ENCODE measurements at places on chromosomes 3 and 15. TPM values are rescaled to one million over a fixed set of nuclear protein-coding genes. Genes with fewer than 3 reads are reported as not detected.

- DNase-seq: no peak
Observed at GRCh38 chr15:95610945-95611344, 719.6 kb upstream of the NR2F2 start.

The UTS2B gene
- 1.1 TPM for total RNA-seq

- no peak for DNase-seq
Observed at GRCh38 chr15:79352206-79352605, 41.3 kb downstream of the TMED3 start.

The SNX22 gene
- 1.9 TPM for total RNA-seq

The FILIP1L gene
- 88.9 TPM for total RNA-seq

- DNase-seq: no peak
Observed at GRCh38 chr3:118272991-118273390, 761.7 kb downstream of the IGSF11 start.

The TRPM1 gene
- not detected for total RNA-seq

DNA sequence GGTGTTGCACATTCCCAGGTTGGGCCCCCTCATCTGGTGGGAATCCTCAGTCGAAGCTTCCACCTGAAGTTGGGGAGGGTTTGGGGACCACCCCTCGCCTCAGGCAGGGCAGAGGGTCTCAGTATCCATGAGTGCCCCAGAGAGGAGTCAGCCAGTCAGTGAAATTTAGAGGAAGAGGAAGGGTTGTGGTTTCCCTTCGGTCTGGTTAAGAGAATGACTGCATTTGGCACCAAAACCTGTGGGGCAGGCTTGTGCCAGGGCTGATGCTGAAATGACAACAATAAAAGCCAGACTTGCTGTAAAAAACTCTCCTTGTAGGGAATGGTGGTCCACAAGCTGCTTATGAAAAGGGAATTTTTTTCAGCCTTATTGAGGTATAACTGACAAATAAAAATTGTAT, 22.6 kb downstream of the LMCD1 start:
- DNase-seq: no peak

GRCh38 chr3:144875211-144875610, 903.6 kb downstream of the DIPK2A start:
- no peak for DNase-seq

- no peak for DNase-seq
Observed at GRCh38 chr3:158789592-158789991, 12.3 kb upstream of the MFSD1 start.

The MEX3B gene
- total RNA-seq: 2.9 TPM

DNA sequence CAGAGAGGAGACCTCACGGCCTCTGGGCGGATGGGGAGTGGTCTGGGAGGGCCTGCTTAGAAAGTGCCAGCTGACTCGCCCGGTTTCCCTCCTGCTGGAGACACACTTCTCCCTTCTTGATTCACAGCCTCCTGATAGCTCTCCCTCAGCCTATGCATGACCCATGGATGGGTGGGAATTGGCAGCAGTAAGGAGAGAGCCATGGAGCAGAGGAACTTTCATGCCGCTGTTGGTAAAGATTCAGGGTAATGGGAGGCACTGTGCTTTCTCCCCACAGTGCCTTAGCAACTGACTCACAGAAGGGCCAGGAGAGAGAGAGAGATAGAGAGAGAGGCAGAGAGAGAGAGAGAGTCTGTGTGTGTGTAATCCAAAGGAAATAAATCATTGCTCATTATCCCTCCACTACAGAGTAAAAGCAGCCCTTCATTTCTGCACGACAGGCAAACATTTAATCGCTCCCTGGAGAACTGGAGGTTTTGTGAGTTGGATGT, 82.8 kb downstream of the SEMA5B start:
- no peak for DNase-seq

DNA sequence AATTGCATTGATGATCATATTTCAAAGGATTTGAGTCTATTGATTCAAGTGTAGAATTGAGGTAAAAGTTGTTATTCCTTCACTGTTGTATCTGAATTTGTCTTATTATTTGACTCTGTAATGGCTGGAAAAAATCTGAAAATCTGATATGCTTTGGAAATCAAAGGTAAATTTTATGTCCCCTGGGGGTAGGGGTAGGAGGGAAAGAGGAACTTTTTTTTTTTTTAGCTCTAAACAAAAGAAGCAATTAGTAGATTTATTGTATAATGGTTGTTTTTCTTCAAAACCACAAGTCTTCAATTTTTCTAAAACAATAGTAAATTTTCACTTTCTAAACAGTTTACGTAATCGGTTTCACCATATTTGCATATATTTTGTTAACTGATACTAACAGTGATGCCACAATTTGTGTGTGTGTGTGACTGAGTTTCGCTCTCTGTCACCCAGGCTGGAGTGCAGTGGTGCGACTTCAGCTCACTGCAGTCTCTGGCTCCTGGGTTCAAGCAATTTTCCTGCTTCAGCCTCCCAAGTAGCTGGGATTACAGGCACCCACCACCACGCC, 91.7 kb upstream of the GOLGA6L4 start:
- DNase-seq: no peak

The SPINK8 gene
- not detected for total RNA-seq

GRCh38 chr15:82774496-82774895, 31.4 kb downstream of the FSD2 start:
- DNase-seq: no peak

The TMIE gene
- 0.69 TPM for total RNA-seq

- DNase-seq: no peak
Observed at GRCh38 chr3:133851266-133851906, 44.3 kb downstream of the RAB6B start.

GRCh38 chr3:63450023-63450422, 171.9 kb downstream of the SYNPR start:
- no peak for DNase-seq

DNA sequence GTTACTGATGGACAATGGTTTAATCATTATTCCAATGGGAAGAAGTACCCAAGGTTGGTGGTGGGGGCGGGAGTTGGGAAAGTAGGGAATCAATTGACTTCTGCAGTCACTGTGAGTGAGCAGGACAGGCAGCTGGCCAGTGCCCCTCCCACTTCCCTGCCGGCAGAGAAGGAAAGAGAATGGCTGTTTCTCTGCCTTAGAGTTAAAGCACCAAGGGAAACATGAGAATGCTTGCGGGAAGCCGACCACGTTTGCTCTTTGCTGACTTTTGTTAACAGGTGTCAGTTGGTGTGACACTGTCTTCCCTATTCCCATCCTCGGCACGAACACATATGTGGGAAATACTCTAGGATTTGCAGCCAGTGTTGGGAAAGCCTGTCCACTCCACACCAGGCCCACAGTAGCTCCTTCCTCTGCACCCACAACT, 33.5 kb upstream of the MFSD1 start:
- peak; percentile 77 for DNase-seq

The ERC2 gene
- 3.8 TPM for total RNA-seq

DNA sequence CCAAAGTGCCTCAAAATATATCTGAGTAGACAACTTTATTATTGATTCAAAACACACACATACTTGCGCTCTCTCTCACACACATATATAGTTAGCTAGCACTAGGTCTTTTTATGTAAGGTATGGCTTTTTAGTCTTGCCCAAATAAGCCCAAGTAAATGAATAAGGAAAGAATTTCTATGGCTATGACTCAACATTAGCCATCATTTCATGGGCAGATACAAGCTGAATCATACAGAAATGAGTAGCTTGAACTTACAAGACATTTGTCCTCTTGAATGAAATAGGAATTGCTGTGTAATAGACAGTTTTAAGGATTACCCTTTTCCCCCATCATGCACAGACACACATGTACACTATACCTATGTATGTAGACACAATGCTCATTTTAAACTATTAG, 4.9 kb downstream of the CADPS start:
- DNase-seq: no peak

The TTBK2 gene
- total RNA-seq: 25.5 TPM

- DNase-seq: no peak
Observed at GRCh38 chr15:82699726-82700125, 9.9 kb downstream of the AP3B2 start.

- no peak for DNase-seq
Observed at GRCh38 chr15:66948294-66948693, 117.1 kb upstream of the SMAD3 start.

GRCh38 chr3:152385761-152386160, 117.0 kb downstream of the MBNL1 start:
- no peak for DNase-seq

DNA sequence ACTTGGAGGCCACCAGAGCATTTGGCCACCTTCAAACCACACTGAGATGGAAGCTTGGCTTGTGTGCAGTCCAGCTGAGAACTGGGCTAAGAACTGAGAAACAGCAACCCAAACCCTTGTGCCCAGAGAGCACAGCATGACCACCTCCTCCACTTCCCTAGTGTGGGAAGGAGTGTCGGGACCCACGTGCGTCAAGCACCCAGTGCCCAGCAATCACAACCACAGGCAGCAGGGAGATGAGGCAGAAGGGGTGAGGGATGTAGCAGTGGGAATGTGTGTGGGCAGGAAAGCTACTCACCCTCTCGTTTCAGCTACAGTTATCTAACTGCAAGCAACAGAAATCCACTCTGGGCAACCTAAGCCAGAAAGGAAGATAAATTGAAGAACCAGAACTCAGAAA, 25.0 kb upstream of the RFTN1 start:
- no peak for DNase-seq

DNA sequence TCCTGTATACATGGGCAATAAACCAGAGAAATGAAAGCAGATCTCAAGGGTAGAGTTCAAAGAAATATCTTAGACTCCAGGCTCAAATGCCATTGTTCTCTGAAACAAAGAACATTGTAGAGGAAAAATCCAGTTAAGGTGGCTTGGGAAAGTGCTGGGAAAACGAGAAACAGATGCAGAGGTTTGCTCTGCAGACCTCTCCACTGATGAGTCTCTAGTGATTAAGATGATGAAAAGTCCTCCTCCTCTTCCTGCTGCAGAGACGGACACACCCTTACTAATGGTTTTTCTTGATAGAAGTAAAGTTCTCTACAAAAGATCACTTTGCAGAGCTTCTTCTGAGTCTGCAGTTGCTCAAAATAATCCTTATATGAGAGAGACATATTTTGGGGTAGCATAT, 264.7 kb downstream of the GABRG3 start:
- DNase-seq: no peak

- peak; percentile 47 for DNase-seq
Observed at GRCh38 chr3:16359331-16359730, 94.3 kb downstream of the OXNAD1 start.

DNA sequence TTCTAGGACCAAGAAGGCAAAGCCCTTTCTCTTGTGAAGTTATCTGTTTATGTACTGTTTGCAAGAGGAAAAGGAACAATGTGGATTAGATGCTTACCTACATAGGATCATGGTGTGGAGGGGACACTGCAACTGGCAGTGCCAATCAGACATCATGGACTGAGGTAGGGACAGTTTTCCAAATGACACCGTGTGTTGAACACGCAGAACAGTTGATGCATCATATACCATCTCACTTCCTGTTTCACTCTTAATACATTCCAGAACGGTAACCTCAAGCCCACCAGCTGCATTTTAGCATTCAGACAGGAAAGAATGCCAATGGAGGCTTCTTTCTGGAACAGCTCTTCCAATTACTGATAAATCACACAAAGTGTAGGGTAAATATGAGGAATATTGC, 397.7 kb upstream of the LMCD1 start:
- DNase-seq: no peak

DNA sequence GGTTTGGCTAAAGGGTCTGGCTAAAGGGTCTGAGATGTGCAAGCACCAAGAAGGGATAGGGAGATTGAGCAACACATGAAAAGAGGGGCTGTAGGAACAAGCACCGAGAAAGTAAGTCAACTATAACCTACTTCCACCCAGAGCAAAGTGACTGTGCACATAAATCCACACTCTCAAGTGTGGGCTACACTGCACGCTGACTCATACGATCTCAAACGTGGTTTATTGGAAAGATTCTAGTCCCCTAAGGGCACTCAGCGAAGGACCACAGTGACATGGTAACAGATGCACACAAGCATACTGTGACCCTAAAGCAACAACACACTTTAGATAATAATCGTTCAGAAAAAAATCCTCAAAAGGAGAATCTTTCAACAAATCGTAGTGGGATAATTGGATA, 48.0 kb downstream of the EHHADH start:
- DNase-seq: no peak

GRCh38 chr3:133987136-133987535, 42.6 kb downstream of the SLCO2A1 start:
- DNase-seq: no peak

The SOX2 gene
- 1.1 TPM for total RNA-seq

DNA sequence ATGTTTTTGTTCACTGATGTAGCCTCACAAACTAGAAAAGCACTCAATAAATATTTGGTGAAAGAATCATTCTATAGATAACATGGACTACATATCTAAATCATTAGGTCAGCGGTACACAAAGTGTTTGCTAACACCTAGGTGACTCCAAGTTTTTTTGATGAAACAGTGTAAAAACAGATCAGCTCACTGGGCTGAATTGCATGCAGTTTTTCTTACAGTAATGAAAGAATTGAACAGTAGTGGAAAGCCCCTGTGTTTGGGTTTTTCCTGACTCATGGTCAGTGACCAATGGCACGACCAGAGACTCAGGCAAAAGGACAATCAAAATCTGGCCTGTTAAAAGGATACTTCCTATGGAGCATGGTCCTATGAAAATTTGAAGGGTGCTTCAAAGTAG, 384.3 kb upstream of the EPHA6 start:
- no peak for DNase-seq

DNA sequence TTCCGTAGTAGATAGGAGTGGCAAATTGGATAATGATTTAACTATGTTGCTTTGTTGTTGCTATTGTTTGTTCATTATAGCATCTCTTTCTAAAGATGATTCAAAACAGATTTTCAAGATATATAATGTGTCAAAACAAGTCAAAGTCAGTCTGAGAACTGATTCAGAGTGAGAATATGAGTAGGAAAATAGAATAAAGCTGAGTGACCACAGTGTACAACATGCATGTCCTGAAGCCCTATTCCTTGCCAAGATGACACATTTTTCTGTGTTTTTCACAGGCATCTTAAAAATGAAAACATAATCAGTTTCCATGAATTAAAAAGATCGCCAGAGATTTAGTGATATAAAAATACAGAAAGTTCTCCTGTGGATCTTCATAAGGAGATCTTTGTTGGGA, 57.0 kb upstream of the THRB start:
- no peak for DNase-seq

DNA sequence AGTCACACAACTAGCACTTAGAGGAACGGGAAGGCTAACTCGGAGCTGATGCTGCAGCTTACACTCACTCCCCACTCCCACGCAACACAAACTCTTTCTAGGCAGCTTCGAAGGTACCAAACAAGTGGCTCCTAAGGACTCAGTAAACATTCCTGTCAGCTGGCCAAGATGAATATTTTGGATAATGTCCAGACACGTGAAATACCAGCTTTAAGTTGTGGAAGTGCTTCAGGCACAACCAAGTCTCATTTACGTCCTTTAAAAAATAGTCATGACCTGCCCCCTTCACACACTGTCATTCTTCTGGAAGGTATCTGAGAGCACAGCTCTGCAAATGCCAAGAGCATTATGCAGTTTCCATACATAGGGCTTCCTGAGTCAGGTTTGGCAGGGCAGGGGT, 1005.9 kb upstream of the CFAP20DC start:
- no peak for DNase-seq

GRCh38 chr15:81915990-81916389, 129.8 kb downstream of the MEX3B start:
- DNase-seq: no peak
